ENCODE measurements at places on chromosomes 2 and 18. TPM values are rescaled to one million over a fixed set of nuclear protein-coding genes. Genes with fewer than 3 reads are reported as not detected.

Gene TGFBRAP1
- total RNA-seq = 12.2 TPM

Gene CDKL4
- total RNA-seq = 0.32 TPM

Gene GPR45
- total RNA-seq = not detected

Gene HOXD10
- not detected for total RNA-seq

Gene LDAH
- total RNA-seq = 24.0 TPM

Gene TMEM182
- 2.6 TPM for total RNA-seq

Gene ZNF516
- total RNA-seq = 47.7 TPM

Gene KIDINS220
- total RNA-seq = 45.6 TPM

Gene AGXT
- not detected for total RNA-seq

Gene MROH2A
- not detected for total RNA-seq

Gene TTN
- total RNA-seq = under 0.01 TPM

Gene SPIRE1
- total RNA-seq = 14.9 TPM
